Endothelial cell (in vitro differentiated cells): ENCODE measurements at places on chromosomes 12 and 14. TPM values are rescaled to one million over a fixed set of nuclear protein-coding genes. Genes with fewer than 3 reads are reported as not detected.

DNA sequence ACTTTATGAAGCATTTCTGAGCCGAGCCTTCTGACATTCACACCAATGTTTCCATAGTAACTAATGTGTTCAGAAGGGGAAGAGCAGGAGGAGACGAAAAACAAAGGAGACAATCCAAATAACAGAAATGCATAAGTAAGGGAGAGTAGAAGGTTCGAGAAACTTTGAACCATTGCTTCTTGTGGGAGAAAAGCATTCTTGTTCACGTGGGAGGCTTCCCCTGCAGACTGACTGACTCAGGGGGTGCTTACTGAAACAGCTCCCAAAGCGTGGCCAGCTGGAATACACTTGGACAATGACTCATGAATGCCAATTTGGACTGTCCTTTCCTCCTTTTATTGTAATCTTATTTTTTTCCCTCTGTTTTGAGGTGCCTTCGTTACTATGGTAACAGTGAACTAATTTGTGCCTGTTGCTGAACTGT is 73.9 kb downstream of the NEDD1 start:
- DNase-seq: no peak
- peak overlapping the region; percentile 54 for H3K27ac ChIP-seq
- H3K36me3 ChIP-seq: no peaks in the 10 kb centered on the region
- H3K4me3 ChIP-seq: no peak overlapping the region
- peaks cover 5% of the 10 kb centered on the region for H3K4me1 ChIP-seq
- peaks cover 3% of the 10 kb centered on the region for H3K27me3 ChIP-seq

- DNase-seq: no peak
- H3K36me3 ChIP-seq: peaks cover 20% of the 10 kb centered on the region
- H3K27me3 ChIP-seq: peaks cover 3% of the 10 kb centered on the region
- no peak overlapping the region for H3K27ac ChIP-seq
Measured at GRCh38 chr14:64736271-64737169, 32.3 kb downstream of the PLEKHG3 start.

- H3K27ac ChIP-seq: no peak overlapping the region
- H3K36me3 ChIP-seq: peaks cover 41% of the 10 kb centered on the region
- peaks cover 3% of the 10 kb centered on the region for H3K27me3 ChIP-seq
Measured at GRCh38 chr12:123741937-123742572, 20.0 kb upstream of the DNAH10 start.

DNA sequence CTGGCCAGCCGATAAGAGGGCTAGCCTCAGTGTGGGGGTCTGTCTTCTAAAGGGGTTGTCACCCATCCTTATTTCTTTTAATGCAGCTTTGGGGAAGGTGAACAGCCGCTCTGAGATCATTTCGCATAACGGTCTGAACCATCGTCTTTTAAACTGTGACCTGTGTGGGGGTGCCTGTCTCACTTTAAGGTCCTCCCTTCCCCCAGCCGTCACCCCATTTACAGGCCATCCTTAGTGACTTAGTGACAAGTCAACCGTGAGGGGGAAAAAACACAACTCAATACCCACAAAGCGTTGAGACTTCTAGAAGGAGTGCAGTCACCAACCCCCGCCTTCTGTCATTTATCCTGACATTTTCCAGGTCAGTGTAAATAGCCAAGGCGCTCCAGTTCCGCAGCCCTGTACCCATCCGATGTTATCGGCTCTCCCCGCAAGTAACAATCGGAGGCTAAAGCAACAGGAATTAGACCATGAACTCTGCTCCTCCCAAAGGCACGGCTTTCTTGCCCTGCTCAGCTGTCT is 505 bp upstream of the DENND5B start:
- peaks cover 14% of the 10 kb centered on the region for H3K4me1 ChIP-seq
- H3K36me3 ChIP-seq: peaks cover 13% of the 10 kb centered on the region
- DNase-seq: peak; percentile 16
- H3K27me3 ChIP-seq: peaks cover 17% of the 10 kb centered on the region

GRCh38 chr12:93341409-93342049 is 36.2 kb upstream of the NUDT4 start:
- no peak overlapping the region for H3K27ac ChIP-seq
- peaks cover 2% of the 10 kb centered on the region for H3K27me3 ChIP-seq
- no peak overlapping the region for H3K4me3 ChIP-seq
- peaks cover 3% of the 10 kb centered on the region for H3K4me1 ChIP-seq
- no peak for DNase-seq
- no peaks in the 10 kb centered on the region for H3K36me3 ChIP-seq

GRCh38 chr14:58730792-58731464 is 93.2 kb downstream of the DACT1 start:
- no peak overlapping the region for H3K27ac ChIP-seq
- DNase-seq: no peak
- H3K4me1 ChIP-seq: peaks cover 7% of the 10 kb centered on the region
- H3K4me3 ChIP-seq: no peak overlapping the region

DNA sequence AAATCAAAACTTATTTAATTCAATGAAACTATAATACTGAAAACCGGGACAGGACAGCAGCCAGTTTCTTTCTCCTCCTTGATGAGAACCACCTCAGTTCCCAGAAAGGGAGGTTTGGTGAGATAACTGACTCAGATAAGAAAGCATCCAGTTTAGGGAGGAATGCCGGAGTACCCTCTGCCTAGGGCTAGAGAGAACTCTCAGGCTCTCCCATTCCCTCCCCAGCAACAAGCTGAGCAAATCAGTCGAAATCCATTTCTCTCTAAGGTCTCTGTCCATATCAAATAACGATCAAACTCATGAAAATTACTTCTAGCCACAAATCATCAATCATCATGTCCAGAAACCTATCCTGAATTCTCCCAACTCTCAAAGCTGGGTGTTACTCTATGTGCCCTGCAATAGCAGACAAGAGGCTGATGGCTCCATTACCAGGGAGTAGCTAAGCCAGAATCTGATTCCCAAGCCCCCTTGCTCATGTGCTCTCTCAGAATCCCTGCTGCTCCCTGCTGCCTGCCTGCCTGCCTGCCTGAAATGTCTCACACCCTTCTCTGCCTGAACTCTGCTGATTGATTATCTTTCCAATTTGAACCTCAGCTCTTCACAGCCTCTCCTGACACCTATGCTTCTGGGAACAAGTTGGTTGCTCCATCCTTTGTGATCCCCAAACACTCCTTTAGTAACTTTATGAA is 49.4 kb downstream of the SLC25A47 start:
- H3K4me3 ChIP-seq: peak overlapping the region; percentile 35
- no peak for DNase-seq
- peaks cover 10% of the 10 kb centered on the region for H3K27me3 ChIP-seq
- peaks cover 64% of the 10 kb centered on the region for H3K4me1 ChIP-seq

DNA sequence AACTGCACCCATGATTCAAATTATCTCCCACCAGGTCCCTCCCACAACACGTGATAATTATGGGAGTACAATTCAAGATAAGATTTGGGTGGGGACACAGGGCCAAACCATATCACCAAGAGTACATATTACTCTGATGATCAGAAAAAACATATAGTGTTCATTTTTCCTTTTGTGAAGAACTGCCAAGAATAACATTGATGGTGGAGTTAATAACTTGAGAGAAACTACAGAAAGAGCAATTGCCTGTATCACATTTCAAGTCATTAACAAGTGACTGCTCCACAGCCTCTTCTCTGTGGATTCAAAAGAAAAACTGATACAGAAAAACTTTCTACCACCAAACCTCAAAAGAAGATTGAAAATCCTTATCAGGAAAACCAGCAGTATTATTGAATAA is 34.7 kb downstream of the GRIP1 start:
- H3K27ac ChIP-seq: no peak overlapping the region
- H3K4me3 ChIP-seq: no peak overlapping the region
- DNase-seq: no peak
- H3K4me1 ChIP-seq: no peaks in the 10 kb centered on the region
- H3K27me3 ChIP-seq: no peaks in the 10 kb centered on the region

- H3K4me3 ChIP-seq: no peak overlapping the region
- no peak overlapping the region for H3K27ac ChIP-seq
- H3K4me1 ChIP-seq: no peaks in the 10 kb centered on the region
- no peak for DNase-seq
- H3K27me3 ChIP-seq: no peaks in the 10 kb centered on the region
Measured at GRCh38 chr12:72234886-72235285, 37.3 kb upstream of the TRHDE start.

DNA sequence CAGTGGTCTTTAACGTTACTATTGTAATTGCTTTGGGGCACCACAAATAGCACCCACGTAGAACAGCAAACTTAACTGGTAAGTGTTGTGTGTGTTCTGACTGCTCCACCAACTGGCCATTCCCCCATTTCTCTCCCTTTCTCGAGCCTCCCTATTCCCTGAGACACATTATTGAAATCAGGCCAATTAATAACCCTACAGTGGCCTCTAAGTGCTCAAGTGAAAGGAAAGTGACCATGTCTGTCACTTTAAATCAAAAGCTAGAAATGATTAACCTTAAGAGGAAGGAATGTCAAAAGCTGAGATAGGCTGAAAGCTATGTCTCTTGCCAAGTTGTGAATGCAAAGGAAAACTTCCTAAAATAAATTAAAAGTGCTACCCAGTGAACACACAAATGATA is 22.3 kb downstream of the PPP1R13B start:
- no peaks in the 10 kb centered on the region for H3K36me3 ChIP-seq
- no peak for DNase-seq
- no peak overlapping the region for H3K27ac ChIP-seq
- peaks cover 11% of the 10 kb centered on the region for H3K4me1 ChIP-seq
- H3K27me3 ChIP-seq: no peaks in the 10 kb centered on the region

- no peak for DNase-seq
- H3K4me1 ChIP-seq: no peaks in the 10 kb centered on the region
- no peaks in the 10 kb centered on the region for H3K36me3 ChIP-seq
Measured at GRCh38 chr14:21054123-21054767, 3.4 kb upstream of the RNASE8 start.

DNA sequence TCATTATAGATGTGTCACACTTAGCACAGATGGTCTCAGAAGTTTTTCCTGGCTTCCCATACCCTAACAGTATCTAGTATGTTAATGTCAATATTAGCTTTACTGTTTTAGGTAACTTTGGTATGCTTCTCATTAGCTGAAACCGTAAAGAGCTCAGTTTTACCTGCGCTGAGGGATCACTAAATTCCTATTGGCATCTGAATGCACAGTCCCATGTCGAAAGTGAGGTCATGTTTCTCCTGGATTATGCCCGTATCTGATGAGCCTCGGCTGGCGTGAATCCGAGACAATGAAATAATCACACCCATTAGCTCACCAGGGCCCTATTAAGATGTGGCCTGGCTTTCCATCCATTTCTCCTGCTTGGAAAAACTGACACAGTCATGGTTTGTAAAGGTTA is 418.2 kb downstream of the ZFP36L1 start:
- no peak overlapping the region for H3K4me3 ChIP-seq
- peaks cover 41% of the 10 kb centered on the region for H3K4me1 ChIP-seq
- H3K27me3 ChIP-seq: peaks cover 4% of the 10 kb centered on the region
- DNase-seq: no peak
- H3K27ac ChIP-seq: no peak overlapping the region

- H3K4me3 ChIP-seq: no peak overlapping the region
- H3K27me3 ChIP-seq: peaks cover 4% of the 10 kb centered on the region
- H3K4me1 ChIP-seq: peaks cover 24% of the 10 kb centered on the region
- no peak for DNase-seq
- H3K36me3 ChIP-seq: peaks cover 4% of the 10 kb centered on the region
Measured at GRCh38 chr12:92326877-92327276, 181.2 kb upstream of the BTG1 start.

- no peak overlapping the region for H3K27ac ChIP-seq
- H3K4me3 ChIP-seq: no peak overlapping the region
- peaks cover 3% of the 10 kb centered on the region for H3K27me3 ChIP-seq
- DNase-seq: no peak
- H3K4me1 ChIP-seq: no peaks in the 10 kb centered on the region
Measured at GRCh38 chr12:22662356-22662755, 37.4 kb downstream of the ETNK1 start.

DNA sequence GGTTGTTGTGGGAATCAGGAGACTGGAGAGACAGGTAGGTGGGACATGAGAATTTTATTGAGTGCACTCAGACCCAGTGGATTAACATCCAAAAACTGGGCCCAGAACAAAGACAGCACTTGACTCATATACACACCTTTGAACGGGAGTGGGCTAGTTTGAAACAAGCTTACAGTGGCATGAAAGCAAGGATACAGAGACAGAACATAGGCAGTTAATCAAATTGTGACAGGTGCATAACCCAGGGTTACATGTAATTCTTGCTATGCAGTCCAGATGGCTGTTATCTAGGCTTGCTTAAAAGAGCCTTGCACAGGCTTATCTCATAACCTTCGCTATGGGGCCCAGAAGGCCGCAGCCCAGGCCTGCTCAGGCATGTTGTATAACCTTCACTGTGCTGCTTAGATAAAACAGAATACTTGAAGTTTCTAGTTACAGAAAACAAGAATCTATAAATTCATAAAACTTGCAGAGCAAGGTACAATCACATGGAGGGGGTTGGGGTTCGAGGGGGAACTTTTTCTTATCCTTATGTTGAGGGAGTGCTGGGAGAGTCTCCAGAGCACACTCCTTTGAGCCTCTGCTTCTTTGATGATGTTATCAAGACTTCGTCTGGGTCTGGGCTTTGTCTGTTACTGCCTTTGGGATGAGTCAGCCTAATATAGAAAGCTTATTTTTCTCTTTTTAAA is 81.7 kb downstream of the TNFAIP2 start:
- H3K27ac ChIP-seq: no peak overlapping the region
- H3K4me3 ChIP-seq: no peak overlapping the region
- peaks cover 4% of the 10 kb centered on the region for H3K36me3 ChIP-seq
- H3K4me1 ChIP-seq: no peaks in the 10 kb centered on the region

GRCh38 chr12:127445581-127446139 is 821.3 kb upstream of the TMEM132C start:
- no peaks in the 10 kb centered on the region for H3K4me1 ChIP-seq
- no peaks in the 10 kb centered on the region for H3K36me3 ChIP-seq
- H3K4me3 ChIP-seq: no peak overlapping the region
- H3K27ac ChIP-seq: no peak overlapping the region
- no peak for DNase-seq
- H3K27me3 ChIP-seq: peaks cover 9% of the 10 kb centered on the region

DNA sequence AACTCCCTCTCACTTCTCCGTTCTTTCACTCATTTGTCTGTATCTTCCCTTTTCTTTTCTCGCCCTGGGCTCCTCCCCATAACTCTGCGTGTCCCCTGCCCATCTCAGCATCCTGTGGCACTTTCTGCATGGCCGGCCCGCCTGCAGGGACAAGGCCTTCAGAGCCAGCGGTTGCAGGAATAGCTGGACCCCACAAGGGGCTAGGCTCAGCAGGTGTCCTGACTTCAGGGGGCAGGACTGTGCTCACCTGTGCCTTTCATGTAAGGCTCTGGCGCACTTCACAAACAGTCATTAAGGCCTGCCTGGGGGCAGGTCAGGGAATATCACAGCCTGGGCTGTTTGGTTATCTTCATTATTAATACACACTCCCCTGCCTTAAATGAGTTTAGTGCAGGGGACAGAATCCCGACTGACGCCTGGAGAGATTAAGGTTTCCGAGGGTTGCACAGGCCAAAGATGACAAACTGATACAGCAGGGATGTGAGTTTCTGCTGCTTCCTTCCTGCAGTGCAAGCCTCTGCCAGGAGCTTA is 768.8 kb upstream of the TBX3 start:
- no peaks in the 10 kb centered on the region for H3K36me3 ChIP-seq
- peaks cover 21% of the 10 kb centered on the region for H3K4me1 ChIP-seq
- H3K27me3 ChIP-seq: peaks cover 11% of the 10 kb centered on the region
- DNase-seq: no peak
- no peak overlapping the region for H3K27ac ChIP-seq
- H3K4me3 ChIP-seq: peak overlapping the region; percentile 79

Gene YY1
- total RNA-seq: 81.7 TPM

Gene CATSPERB
- not detected for total RNA-seq

Gene PUS7L
- 15.4 TPM for total RNA-seq

Gene TESPA1
- 0.95 TPM for total RNA-seq

Gene TAS2R42
- total RNA-seq: not detected

Gene FOXA1
- 5.2 TPM for total RNA-seq

Gene FAM90A1
- not detected for total RNA-seq

Gene GLI1
- total RNA-seq: 0.77 TPM

Gene TPPP2
- total RNA-seq: 0.62 TPM

Gene PPP1CC
- total RNA-seq: 152 TPM

Gene FGFR1OP2
- 65.8 TPM for total RNA-seq
